Progenitor cell of endocrine pancreas (in vitro differentiated cells): ENCODE measurements at places on chromosomes 6 and 20.

- DNase-seq: no peak
These were observed 747.7 kb downstream of the PHF3 start for GRCh38 chr6:64383277-64383676.

GRCh38 chr6:11413117-11413687 is 124.3 kb upstream of the TMEM170B start:
- DNase-seq: no peak

GRCh38 chr6:170437719-170438401 is 115.2 kb downstream of the PSMB1 start:
- DNase-seq: no peak

DNA sequence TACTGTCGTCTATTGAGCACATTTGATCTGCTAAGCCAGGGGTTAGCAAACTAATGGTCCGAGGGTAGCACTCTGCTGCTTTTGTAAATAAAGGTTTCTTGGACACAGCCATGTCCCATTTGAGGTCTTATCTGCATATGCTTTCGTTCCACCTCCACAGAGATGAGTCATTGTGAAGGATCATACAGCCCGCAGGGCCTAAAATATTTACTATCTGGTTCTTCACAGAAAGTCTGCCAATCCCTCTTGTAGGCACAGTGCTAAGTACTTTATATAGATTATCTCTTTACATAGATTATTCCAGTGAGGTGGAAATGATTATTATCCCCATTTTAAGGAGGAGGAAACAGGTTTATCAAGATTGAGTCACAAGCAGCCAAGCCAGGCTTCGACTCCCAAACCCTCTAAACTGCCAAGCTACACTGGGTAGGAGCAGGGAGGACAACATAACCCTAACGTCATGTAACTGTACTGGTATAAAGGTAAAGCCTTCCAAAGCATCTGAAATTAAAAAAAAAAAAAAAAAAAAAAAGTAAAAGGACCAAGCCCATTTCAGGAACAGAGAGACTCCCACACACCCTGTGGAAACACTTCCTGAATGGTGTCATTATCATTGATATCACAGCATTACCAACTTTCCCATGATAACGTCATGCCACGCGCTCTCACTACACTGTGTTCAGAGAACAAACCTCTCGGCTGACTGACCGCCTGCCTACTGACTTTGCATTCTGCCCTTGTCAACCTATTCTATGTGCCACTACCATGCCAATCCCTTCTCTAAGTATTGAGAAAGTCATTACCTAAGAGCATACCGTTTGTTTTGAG is 101.0 kb downstream of the KIF16B start:
- no peak for DNase-seq

GRCh38 chr20:14214046-14214445 is 123.4 kb downstream of the FLRT3 start:
- no peak for DNase-seq

DNA sequence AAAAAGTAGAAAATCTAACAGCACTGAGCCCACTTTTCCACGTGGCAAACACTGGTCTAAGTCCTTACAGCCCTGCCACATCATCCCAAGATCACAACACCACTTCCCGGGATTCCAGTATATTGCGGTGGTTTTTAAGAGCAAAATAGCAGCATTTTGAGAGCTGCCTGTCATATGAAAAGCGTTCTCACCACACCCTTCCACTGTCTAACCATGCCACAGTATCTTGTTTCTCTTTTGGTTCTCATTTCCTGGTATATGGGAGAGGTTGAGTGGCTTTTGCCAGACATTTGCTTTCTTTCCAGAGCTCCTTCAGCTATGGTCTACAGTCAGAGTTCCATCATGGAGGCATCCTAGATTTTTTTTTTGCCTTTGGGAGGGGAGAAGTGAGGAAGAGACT is 243.0 kb downstream of the TSHZ2 start:
- no peak for DNase-seq

DNA sequence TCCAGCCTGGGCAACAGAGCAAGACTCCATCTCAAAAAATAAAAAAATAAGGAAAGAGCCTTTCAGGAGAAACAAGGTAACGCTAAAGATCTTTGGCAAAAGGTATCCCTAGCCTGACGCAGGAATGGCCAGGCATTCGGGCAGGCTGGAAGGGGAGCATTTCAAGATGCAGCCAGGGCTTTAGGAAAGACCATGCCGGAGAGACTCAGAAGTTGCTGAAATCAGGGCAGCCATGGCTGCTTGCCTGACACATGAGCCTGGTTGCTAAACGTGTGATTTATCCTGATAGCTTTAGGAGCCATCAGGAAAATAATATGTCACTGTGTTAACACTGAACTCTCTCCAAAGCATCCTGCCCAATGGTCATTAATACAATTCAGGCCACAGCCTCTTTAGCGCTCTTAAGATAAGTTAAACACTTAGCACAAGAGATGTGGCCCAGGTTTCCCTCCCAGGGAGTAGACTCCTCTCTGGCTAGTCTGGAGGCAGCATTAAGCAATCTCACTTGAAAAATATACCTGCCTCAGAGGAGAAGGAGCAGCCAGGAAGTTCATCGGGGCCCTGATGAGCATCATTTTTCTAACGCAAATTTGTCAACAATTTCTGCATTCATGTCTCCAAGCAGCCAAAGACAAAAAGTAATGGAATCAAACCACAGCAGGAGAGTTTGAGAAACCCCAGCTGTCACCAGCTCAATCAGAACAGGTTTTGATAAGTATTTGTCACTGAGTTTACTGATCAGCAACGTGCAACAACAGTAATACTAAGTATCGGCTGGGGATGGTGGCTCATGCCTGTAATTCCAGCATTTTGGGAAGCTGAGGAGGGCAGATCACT is 200.0 kb downstream of the ZMYND8 start:
- no peak for DNase-seq
